B cell (primary cell): ENCODE measurements at places on chromosomes 11 and 22. TPM values are rescaled to one million over a fixed set of nuclear protein-coding genes. Genes with fewer than 3 reads are reported as not detected.

Gene MS4A7
- polyA plus RNA-seq: 10.6 and 16.8 TPM in 2 replicates

DNA sequence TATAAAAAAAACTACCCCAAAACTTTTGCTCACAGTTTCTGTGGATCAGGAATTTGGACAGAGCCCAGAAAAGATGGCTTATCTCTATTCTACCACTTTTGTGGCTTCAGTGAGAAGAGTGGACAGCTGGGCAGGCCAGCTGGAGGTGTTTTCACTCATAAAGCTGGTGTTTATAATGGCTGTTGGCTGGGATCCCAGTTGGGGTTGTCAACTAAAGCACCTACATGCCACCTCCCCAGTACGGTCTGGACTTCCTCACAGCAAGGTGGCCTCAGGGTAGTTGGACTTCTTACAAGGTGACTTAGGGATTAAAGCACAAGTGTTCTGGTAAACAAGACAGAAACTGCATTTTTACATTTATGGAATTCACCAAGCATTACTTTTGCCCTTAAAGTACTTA lies 171.0 kb downstream of the NELL1 start:
- H3K27ac ChIP-seq: no peak overlapping the region
- H3K4me3 ChIP-seq: no peak overlapping the region
- H3K27me3 ChIP-seq: no peaks in the 10 kb centered on the region
- no peak for DNase-seq

DNA sequence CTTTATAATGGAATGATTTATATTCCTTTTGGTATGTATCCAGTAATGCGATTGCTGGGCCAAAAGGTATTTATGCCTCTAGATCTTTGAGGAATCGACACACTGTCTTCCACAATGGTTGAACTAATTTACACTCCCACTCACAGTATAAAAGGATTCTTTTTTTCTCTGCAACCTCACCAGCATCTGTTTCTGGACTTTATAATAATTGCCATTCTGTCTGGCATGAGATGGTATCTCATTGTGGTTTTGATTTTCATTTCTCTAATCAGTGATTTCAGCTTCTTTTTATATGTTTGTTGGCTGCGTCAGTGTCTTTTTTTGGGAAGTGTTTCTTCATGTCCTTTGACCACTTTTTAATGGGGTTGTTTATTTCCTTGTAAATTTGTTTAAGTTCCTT lies 679.3 kb downstream of the JRKL start:
- DNase-seq: no peak
- no peak overlapping the region for H3K4me3 ChIP-seq
- H3K27me3 ChIP-seq: no peaks in the 10 kb centered on the region
- no peak overlapping the region for H3K27ac ChIP-seq
- H3K36me3 ChIP-seq: no peaks in the 10 kb centered on the region
- H3K4me1 ChIP-seq: no peaks in the 10 kb centered on the region

Gene KRTAP5-1
- not detected in 2 replicates for polyA plus RNA-seq

Gene DLAT
- polyA plus RNA-seq: 6.1 and 8.9 TPM in 2 replicates
